Activated naive CD4-positive, alpha-beta T cell treated with Interleukin-2 at 50 U/mL for 16 hours (primary cell): ENCODE measurements at places on chromosomes 1 and 21.

DNA sequence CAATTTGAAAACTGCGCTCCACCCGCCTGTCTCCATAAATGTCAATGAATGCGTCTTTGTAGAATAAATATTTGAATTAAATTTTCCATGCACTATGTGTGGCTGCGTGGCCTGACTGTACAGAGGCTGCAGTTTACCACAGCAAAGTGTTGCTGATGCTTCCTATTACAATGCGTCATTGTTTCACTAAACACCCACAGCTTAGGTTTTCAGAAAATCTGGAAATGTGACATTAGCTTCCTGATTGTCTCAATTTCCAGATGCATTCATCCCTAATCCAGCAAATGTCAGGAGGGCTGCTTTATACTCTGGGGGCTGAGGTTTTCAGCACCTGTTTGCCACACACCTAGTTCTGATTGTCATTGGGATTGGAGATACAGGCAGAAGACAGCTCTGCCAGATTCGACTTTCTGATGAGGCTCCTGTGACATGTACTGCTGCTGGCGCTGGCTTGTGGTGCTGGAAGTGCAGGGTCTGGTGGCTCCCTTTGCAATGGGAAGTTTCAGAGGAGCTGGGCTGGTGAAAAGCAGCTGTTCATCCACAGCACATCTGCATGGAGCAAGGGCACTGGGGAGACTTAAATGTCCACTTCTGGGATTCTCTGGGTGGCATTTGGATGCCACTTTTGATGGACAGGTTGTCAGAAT lies 40.0 kb downstream of the URB2 start:
- no peak for DNase-seq

DNA sequence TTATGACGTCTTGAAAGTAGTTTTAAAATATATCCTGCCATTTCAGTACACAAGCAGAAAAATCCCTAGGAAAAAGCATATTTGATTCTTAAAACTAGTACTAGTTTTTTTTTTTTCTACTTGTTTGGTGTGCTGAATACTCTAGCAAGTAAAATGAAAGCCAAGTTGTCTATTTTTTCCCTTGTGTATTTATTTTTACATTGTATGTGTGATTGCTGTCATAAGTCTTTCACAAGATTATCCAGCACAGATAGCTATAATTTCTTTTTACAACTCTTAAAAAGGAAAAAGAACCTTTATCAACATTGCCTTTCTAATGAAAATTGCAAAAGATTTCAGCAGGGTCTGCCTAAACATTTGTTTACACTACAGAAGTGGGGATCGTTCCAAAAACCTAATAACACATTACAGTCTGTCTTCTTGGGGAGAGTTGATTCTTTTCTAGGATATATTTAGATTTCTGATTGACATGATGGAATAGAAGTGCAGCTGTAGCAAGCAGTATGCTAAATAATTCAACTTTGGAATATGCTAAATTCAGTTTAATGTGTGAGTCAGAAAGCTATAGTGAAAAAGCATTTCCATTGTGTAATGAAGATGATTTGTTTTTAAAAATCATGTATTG lies 2.5 kb downstream of the DR1 start:
- DNase-seq, result no peak

- DNase-seq, result no peak
These were observed 68.1 kb downstream of the SPAG17 start for GRCh38 chr1:118116909-118117308.

DNA sequence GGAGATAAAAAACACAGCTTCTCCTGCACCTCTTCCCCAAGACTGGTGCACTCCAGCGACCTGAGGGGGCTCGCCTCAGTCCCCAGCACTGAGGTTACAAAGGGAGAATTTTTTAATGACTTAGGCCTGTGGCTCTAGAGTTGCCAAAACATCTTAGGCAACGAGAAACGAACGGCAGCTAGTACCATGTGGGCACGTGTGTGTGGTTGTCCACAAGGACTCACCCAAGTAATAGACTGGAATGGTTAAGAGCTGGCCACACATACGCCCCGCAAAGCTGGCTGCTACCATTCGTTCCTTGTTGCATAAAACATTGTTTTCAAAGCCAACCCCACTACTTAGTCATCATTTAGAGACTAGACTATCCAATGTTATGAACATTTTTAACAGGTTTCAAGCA lies 26.9 kb downstream of the RIPK4 start:
- no peak for DNase-seq

GRCh38 chr1:41738006-41738405 lies 180.7 kb downstream of the HIVEP3 start:
- DNase-seq, result no peak

DNA sequence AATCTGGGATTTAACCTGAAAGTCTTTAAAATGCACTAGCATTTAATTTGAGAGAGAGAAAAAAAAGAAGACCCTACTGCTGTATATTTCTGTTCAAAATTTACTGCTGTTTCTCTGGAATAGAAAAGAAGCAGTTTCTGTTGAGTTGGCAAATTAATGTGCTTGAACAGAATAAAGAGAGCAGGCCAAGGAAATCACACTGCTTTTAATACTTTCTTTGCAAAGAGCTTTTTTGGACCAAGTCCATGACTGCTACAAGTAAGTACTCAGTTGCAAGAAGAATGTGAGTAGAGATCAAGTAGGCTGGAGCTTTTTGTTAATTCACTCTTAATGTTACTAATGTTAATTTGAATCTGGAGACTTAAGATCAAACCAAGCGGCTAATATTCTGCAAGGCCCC lies 336.2 kb upstream of the SGIP1 start:
- DNase-seq, result no peak

- no peak for DNase-seq
These were observed 217.5 kb downstream of the LRRC40 start for GRCh38 chr1:69987881-69988280.

GRCh38 chr1:183670169-183670568 lies 17.1 kb upstream of the APOBEC4 start:
- no peak for DNase-seq
